Right cardiac atrium (tissue), 5 donors: ENCODE measurements at places on chromosomes 4 and X. TPM values are rescaled to one million over a fixed set of nuclear protein-coding genes. Genes with fewer than 3 reads are reported as not detected.

Gene BGN
- 167 TPM for polyA plus RNA-seq

Gene SSX3
- polyA plus RNA-seq, result not detected

Gene XKRX
- polyA plus RNA-seq, result not detected

Gene KIT
- polyA plus RNA-seq, result 0.18 TPM

Gene DCAF12L2
- 0.11 TPM for polyA plus RNA-seq

Gene MTNR1A
- polyA plus RNA-seq, result not detected

Gene NEK1
- 5.5 TPM for polyA plus RNA-seq

Gene ATP2B3
- under 0.01 TPM for polyA plus RNA-seq

GRCh38 chr4:142329313-142329712 lies 516.8 kb downstream of the INPP4B start:
- DNase-seq, result no peak

- DNase-seq, result no peak
Measured at GRCh38 chr4:38023347-38024205, 63.4 kb downstream of the PTTG2 start.

GRCh38 chr4:2624782-2625530 lies 88.5 kb downstream of the FAM193A start:
- DNase-seq, result no peak

GRCh38 chr4:99861120-99861905 lies 32.9 kb downstream of the LAMTOR3 start:
- DNase-seq, result no peak

- DNase-seq, result no peak
Measured at GRCh38 chrX:119685225-119686066, 7.5 kb downstream of the SEPTIN6 start.

DNA sequence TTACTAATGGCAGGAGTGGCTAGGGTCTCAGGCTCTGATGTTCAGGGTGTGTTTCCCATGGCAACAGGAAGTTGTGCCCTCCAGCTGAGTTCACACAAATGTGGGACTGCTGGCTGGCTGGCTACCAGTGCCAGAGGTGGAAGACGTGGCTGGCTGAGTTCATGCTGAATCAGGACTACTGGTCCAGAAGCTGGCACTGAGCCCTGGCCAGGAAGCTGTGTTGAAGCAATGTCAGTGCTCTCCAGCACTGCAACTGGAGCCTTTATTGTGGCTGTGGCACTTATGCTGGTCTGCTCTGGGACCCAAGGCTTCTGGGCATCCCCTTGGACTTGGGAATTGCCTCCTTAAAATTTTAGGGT lies 42.0 kb upstream of the ZXDA start:
- DNase-seq, result peak; percentile 66

DNA sequence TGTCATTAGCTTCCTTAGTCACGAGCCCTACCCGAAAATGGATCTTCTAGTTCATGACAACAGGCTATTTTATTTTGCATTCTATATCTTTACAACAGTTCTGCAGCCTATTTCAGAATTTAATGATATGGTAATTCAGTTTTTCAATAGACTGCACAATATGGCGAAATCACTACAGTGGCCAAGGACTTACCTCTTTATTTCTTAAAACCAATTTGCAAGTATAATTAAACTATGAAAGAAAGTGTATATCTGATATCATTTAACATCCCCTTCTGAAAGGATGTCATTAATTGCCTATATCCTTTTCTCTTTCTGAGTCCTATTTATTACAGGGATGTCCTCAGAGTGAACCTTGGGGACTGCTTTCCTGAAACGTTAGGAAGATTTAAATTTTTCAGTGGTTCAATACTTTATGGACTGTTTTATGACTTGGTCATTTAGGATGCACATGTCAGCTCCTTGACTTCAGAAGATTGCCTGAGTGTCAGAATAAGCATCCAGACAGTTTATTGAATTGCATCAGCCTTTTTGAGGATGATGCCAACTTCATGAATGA lies 190.8 kb upstream of the GEMIN8 start:
- DNase-seq, result no peak

DNA sequence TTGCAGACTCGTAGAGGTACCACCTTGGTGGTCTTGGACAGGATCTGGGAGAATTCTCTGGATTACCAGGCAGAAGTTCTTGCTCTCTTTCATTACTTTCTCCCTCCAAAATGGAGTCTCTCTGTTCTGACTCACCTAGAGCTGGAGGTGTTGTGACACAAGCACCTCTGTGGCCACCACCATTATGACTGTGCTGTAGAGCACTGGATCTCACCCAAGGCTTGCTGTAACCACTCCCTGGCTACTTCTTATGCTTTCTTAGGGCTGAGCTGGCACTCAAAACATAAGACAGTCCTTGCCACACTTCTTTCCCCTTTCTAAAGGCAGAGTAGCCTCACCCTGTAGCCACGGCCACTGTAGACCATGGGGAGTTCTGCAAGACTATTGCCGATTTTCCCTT lies 296.6 kb upstream of the DIPK2B start:
- no peak for DNase-seq

DNA sequence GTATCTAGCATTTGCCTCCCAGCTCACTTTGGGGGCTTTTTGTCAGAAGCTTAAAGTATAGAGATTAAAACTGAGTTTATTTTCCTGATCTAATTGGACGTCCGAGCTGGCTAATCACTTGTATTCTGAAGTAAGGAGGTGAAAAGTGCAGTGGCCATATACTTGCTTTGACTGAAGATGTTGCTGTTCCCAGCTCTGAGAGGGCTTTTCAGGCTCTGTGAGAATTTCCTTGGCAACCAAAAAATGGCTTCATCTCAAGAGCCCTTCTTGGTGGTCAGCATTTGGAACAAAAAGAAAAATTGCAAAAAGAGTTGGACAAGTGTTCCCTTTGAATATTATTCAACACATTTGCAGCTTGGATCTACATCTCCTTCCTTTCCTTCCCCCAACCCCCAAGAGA lies 67.0 kb downstream of the SLC4A4 start:
- DNase-seq, result no peak

DNA sequence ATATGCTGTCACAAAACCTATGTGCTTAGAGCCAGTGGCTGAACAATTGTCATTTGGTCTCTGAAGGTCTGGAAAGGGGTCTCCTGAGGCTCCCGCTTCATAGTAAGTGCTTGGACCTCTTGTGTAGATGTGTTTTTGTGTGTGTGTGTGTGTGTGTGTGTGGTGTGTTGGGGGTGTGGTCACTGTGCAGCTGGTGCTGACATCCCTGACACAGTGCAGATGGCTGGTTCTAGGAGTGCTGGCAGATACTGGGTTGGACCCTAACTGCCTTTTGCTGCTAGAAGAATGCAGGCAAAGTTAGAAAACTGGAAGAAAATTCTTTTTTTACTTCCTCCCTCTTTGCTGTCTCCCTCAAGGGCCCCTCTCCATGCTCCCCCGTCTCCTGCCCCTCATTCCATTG lies 1872.6 kb downstream of the ARAP2 start:
- no peak for DNase-seq

GRCh38 chr4:3193531-3194203 lies 55.3 kb upstream of the MSANTD1 start:
- DNase-seq, result no peak

- DNase-seq, result no peak
Measured at GRCh38 chr4:40699648-40700047, 50.1 kb upstream of the NSUN7 start.

DNA sequence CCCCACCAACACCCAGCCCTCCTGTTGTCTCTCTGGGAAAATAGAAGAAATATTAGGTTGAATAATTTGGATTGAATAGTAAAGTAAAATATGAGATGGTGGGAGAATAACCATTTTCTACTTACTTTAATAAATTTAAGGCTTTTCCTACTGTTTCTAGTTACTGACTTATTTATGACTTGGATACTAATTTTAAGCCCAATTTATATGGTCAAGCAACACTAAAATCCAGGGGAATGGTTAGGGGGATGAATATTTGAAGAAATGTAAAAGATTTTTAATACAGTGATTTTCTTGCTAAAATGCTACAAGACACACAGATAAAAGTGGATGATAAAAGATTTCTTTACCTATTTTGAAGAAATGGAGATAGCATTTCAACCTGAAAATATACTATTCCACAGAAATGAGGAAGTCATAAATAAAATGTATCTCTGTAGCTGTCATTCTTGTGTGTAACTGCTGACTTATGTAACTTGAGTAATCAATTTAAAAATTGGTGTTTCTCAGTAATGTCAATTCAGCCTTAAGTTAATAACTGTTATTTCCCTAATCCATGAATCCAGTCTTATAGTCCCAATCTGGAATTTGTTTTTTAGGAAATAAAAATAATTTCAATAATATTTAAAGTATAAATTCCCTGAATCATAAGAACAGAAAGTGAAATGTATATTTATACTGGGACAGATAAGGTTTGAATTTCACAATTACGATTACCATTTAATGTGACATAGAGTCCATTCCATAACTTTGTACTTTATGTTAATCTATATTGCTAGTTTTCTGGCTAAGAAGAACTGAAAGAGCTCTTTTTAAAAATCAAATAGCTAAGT lies 24.3 kb upstream of the IL2 start:
- no peak for DNase-seq

- no peak for DNase-seq
Measured at GRCh38 chr4:21451032-21451431, 497.5 kb downstream of the KCNIP4 start.

DNA sequence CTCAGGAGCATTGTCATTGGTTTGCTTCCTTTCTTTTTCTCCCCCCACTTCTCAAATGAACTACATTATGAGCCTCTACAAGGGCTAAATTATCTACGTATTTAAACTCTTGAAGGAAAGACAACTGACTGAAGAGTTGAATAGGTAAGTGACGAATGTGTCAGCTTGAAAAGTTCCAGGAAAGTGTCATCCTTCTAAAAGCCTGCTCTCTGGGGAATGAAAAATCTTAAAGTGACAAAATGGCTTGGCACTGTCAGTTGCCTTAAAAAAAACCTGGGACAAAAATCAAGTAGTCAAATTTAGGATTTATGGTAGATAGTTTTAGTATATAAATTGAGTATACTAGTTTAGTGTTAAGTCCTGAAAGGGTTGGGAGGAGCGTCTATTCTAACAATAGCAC lies 173.9 kb upstream of the NDP start:
- DNase-seq, result no peak

GRCh38 chr4:139735381-139736273 lies 70.0 kb downstream of the MGST2 start:
- peak; percentile 75 for DNase-seq

DNA sequence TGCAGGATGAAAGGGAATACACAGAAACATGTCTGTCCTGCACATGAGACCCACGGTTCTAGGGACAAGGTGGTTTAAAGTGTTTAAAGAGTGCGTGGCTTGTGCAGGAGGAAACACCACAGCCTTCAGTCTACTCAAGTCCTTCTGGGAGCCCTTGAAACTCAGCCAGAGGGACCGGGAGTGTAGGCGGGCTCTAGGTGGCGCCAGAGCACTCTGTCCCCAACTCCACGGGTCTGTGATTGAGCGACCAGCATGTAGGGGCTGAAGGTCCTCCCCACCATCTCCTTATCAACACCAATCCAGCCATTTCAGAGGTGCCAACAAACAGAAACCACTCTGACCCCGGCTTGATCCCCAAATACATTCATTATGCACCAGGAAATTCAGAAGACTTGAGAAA lies 82.0 kb upstream of the CLDN34 start:
- peak; percentile 82 for DNase-seq

GRCh38 chrX:10039821-10040793 lies 72.9 kb downstream of the CLDN34 start:
- DNase-seq, result no peak

- DNase-seq, result no peak
Measured at GRCh38 chrX:124348182-124348581, 1.8 kb downstream of the SH2D1A start.

- DNase-seq, result no peak
Measured at GRCh38 chr4:182778222-182778982, 138.8 kb downstream of the DCTD start.

GRCh38 chrX:128698573-128699181 lies 646.5 kb upstream of the ACTRT1 start:
- DNase-seq, result no peak

GRCh38 chr4:182019148-182019652 lies 224.0 kb upstream of the TENM3 start:
- no peak for DNase-seq

DNA sequence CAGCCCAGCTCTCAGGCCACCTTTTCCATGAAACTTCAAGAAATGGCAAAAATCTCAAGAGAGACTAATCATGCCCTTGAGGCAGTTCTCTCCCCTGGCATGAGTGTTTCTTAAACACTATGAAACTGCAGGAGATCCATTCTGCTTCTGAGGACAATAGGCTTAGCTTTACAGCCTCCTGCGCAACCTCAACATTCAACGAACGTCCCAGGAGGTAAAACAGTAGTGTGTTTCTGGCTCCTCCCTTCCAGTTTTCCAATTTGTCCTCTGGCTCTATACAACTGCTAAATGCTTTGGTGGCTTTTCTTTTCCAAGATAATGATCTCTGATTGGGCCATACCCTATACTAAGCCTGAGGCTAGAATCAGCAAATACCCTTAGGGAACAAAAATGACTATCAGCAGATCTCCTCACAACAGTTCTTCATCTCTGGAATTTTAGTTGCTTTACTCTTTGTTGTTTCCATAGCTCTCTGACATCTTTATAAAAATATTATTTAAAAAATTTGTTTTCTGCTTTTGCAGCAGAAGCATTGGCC lies 87.0 kb upstream of the FAT1 start:
- no peak for DNase-seq
